ENCODE measurements at places on chromosomes 12 and 14. TPM values are rescaled to one million over a fixed set of nuclear protein-coding genes. Genes with fewer than 3 reads are reported as not detected.

Gene IQSEC3
- total RNA-seq, result 0.39 TPM

DNA sequence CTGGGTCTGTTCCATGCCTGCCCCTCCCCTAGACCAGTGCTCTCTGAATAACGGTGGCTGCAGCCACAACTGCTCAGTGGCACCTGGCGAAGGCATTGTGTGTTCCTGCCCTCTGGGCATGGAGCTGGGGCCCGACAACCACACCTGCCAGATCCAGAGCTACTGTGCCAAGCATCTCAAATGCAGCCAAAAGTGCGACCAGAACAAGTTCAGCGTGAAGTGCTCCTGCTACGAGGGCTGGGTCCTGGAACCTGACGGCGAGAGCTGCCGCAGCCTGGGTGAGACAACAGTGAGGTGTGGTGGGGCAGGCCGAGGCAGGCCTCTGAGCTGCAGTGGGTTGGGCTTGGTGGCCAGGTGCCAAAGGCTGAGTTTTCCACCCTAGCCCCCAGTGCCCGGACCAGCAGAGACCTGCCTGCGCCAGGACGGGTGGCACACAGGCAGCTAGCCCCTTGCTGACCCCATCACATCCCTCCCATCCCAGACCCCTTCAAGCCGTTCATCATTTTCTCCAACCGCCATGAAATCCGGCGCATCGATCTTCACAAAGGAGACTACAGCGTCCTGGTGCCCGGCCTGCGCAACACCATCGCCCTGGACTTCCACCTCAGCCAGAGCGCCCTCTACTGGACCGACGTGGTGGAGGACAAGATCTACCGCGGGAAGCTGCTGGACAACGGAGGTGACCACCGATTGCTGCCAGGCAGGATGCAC is 28.2 kb upstream of the LRP1-AS start:
- H3K4me1 ChIP-seq, result no peaks in the 10 kb centered on the region
- peaks cover 82% of the 10 kb centered on the region for H3K36me3 ChIP-seq
- H3K4me3 ChIP-seq, result no peak overlapping the region
- H3K27me3 ChIP-seq, result no peaks in the 10 kb centered on the region

DNA sequence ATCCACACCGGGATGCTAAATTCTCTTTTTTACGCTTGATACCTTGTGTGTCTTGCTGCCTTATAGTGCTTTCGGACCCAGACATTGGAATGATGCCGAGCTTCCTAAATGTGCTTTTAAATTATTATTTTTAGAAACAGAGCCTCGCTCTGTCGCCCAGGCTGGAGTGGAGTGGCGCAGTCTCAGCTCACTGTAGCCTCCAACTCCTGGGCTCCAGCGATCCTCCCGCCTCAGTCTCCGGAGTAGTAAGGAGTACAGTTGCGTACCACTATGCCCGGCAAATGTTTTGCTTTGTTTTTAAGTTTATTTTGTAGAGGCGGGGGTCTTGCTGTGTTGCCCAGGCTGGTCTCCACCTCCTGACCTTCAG is 489 bp upstream of the EML5 start:
- H3K27ac ChIP-seq, result no peak overlapping the region
- peak overlapping the region; percentile 68 for H3K4me3 ChIP-seq
- DNase-seq, result no peak
- H3K36me3 ChIP-seq, result no peaks in the 10 kb centered on the region
- no peaks in the 10 kb centered on the region for H3K27me3 ChIP-seq

- H3K4me3 ChIP-seq, result peak within 1 kb of the TSS; percentile 70
- H3K27me3 ChIP-seq, result no peaks in the 10 kb centered on the region
- no peaks in the 10 kb centered on the region for H3K36me3 ChIP-seq
- H3K27ac ChIP-seq, result peak within 1 kb of the TSS; percentile 93
These were observed at the start of gene DGLUCY for GRCh38 chr14:91113829-91114078. Gene DGLUCY, plus strand, starts transcription at chr14:91114073. Its CDS starts 46,222 bp downstream, at chr14:91160295.

GRCh38 chr12:52921488-52922165 is 16.8 kb upstream of the KRT8 start:
- H3K4me1 ChIP-seq, result no peaks in the 10 kb centered on the region
- H3K27ac ChIP-seq, result no peak overlapping the region
- H3K27me3 ChIP-seq, result no peaks in the 10 kb centered on the region
- no peaks in the 10 kb centered on the region for H3K36me3 ChIP-seq

Gene FGD4
- 16.2 TPM for total RNA-seq

Gene OR4K1
- not detected for total RNA-seq

Gene SDR9C7
- total RNA-seq, result not detected

DNA sequence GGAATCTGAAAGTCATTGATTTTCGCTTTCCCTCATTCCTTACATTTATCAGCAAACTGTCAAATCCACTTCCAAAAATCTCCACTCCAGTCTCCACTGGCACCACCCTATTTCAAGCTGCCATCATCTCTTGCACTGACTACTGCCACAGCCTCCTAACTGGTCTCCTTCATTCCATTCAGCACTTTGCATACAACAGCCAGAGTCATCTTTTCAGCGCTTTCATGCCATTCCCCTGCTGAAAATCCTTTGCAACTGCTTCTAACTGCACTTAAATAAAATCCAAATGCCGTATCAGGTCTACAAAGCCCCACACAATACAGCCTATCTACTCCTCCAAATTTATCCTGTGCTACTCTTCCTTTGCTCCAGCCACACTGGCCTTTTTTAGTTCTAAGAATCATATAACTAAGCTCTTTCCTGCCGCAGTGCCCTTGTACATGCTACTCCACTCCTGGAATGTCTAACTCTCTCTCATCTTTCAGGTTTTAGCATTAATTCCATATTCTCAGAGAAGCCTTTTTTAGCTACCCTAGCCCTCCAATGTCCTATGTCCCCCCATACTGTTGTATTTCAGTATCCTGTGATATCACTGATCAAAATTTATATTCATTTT is 21.6 kb downstream of the FERMT2 start:
- H3K4me3 ChIP-seq, result no peak overlapping the region
- no peak overlapping the region for H3K27ac ChIP-seq
- no peaks in the 10 kb centered on the region for H3K36me3 ChIP-seq
- no peak for DNase-seq
- H3K27me3 ChIP-seq, result no peaks in the 10 kb centered on the region

DNA sequence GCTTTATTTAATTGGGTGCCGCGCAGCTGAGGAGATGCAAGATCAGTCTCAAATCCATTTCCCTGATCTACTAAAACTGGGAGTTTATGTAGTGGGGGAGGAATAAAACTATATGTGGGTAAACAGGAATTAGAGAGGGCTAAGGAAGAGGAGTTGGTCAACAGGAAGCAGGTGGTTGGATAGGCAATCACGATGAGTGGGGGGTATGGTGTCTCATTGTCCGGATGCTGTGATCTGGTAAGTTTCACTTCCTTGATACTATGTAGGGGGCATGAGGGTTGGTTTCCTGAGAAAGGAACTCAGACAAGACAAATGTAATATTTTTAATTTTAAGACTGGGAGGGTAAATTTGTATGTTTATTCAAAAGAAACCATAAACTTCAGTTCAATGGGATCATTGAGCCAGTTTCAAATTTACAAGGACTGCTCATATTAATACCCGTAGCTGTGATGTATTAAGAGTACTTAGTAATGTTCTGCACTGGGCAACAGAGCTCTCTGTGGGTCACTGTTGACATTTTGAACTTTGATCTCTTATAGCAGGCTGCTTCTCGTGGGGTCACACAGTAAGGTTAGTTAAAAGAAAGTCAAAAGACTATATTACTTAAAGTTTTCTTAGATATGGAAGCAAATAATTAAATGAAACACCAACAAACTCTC is 786.2 kb upstream of the FBXO33 start:
- H3K27me3 ChIP-seq, result no peaks in the 10 kb centered on the region
- no peak overlapping the region for H3K4me3 ChIP-seq
- no peak for DNase-seq
- H3K36me3 ChIP-seq, result no peaks in the 10 kb centered on the region
- H3K27ac ChIP-seq, result no peak overlapping the region
- no peaks in the 10 kb centered on the region for H3K4me1 ChIP-seq

- peak overlapping the region; percentile 43 for H3K27ac ChIP-seq
- no peak overlapping the region for H3K4me3 ChIP-seq
- H3K4me1 ChIP-seq, result peaks cover 69% of the 10 kb centered on the region
- no peak for DNase-seq
- H3K27me3 ChIP-seq, result no peaks in the 10 kb centered on the region
These were observed 33.7 kb downstream of the ITPK1 start for GRCh38 chr14:93081876-93082570.

- H3K4me3 ChIP-seq, result no peak overlapping the region
- H3K4me1 ChIP-seq, result no peaks in the 10 kb centered on the region
- no peaks in the 10 kb centered on the region for H3K27me3 ChIP-seq
- no peak overlapping the region for H3K27ac ChIP-seq
- no peaks in the 10 kb centered on the region for H3K36me3 ChIP-seq
These were observed 59.1 kb downstream of the TMEM132D start for GRCh38 chr12:129844662-129845220.

GRCh38 chr12:11162502-11162901 is 8.5 kb upstream of the SMIM10L1 start:
- no peaks in the 10 kb centered on the region for H3K36me3 ChIP-seq
- DNase-seq, result no peak
- H3K27ac ChIP-seq, result no peak overlapping the region
- H3K27me3 ChIP-seq, result no peaks in the 10 kb centered on the region
- H3K4me3 ChIP-seq, result no peak overlapping the region

GRCh38 chr14:105414456-105415371 is 4.9 kb upstream of the MTA1 start:
- peak overlapping the region; percentile 55 for H3K4me3 ChIP-seq
- peak overlapping the region; percentile 82 for H3K27ac ChIP-seq
- no peaks in the 10 kb centered on the region for H3K27me3 ChIP-seq
- peaks cover 43% of the 10 kb centered on the region for H3K4me1 ChIP-seq

GRCh38 chr12:4172999-4173398 is 100.6 kb upstream of the CCND2 start:
- no peaks in the 10 kb centered on the region for H3K27me3 ChIP-seq
- H3K36me3 ChIP-seq, result no peaks in the 10 kb centered on the region
- DNase-seq, result no peak

- peak; percentile 57 for DNase-seq
- H3K4me1 ChIP-seq, result peaks cover 38% of the 10 kb centered on the region
- no peaks in the 10 kb centered on the region for H3K27me3 ChIP-seq
- H3K4me3 ChIP-seq, result no peak overlapping the region
- H3K36me3 ChIP-seq, result no peaks in the 10 kb centered on the region
These were observed 3.3 kb downstream of the PPP1R3E start for GRCh38 chr14:23299211-23299957.

- DNase-seq, result no peak
- no peaks in the 10 kb centered on the region for H3K36me3 ChIP-seq
- H3K4me3 ChIP-seq, result no peak overlapping the region
- no peaks in the 10 kb centered on the region for H3K27me3 ChIP-seq
These were observed 16.7 kb downstream of the SLC38A4 start for GRCh38 chr12:46808955-46809697.

Gene KRT75
- not detected for total RNA-seq

Gene SLC25A47
- not detected for total RNA-seq

Gene EXD2
- 16.7 TPM for total RNA-seq

All from right atrium auricular region (tissue), 2 donors.